ENCODE measurements at places on chromosomes 3 and 15.

- DNase-seq, result no peak
Measured at GRCh38 chr3:23356169-23356568, 153.0 kb downstream of the UBE2E2 start.

GRCh38 chr3:79983118-79983517 is 215.3 kb upstream of the ROBO1 start:
- DNase-seq, result no peak

DNA sequence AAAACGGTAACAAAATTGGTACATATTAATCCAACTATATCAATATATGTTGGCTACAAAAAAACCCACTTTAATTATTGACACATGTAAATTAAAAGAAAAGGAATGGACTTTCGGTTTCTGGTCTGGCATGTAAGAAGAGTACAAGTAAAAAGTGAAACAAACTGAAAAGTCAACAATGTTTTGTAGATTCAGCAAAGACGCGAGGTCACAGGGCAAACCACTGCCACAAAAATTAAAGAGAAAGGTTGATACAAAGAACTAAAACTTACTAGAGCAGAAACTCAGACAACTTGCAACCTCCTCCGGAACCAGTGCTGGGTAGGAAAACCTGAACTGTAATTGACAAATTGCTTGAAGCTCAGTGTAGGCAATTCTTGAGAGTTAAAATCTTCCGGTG is 110.6 kb upstream of the ARPP21 start:
- DNase-seq, result no peak

GRCh38 chr3:152737021-152737908 is 97.7 kb upstream of the P2RY1 start:
- DNase-seq, result no peak

DNA sequence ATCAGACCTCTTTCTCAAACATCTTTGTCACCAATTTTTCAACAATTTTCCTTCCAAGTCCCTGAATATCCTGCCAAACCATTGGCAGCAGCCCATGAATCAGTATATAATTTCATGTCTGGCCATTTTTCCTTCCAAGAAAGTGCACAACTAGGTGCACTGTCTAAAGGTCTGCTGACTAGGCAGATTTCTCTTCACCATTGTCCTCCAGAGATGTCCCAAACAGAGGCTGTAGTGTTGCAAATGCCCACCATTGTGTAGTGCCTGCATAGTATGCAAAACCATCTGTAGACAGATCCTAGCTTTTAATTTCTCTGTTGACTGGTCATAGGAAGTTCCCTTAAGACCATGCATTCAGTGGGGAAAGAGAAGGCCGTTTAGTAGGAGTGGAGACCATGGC is 25.0 kb upstream of the GOLGA6L2 start:
- DNase-seq, result no peak

DNA sequence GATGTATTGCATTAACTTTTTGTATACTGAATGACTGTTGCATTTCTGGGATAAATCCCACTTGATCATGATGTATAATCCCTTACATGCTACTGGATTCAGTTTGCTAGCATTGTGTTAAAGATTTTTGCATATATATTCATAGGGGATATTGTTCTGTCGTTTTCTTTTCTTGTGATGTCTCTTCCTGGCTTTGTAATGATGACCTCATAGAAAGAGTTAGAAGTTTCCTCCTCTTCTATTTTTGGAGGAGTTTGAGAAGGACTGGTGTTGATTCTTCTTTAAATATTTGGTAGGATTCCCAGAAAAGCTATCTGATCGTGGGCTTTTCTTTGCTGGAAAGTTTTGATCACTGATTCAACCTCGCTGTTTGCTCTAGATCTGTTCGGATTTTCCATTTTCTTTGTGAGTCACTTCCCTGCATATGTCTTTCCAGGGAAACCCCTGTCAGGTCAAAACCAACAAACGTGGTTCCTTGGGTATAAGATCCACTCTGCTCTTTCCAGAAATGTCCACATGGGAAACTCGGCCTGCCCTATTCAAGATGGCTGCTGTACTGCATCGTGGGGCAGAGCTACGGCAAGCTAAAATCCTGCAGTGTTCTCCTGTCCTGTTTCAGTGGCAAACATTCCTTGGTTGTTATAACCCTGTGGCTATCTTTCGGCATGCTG is 120.4 kb downstream of the GABRG3 start:
- no peak for DNase-seq

- DNase-seq, result no peak
Measured at GRCh38 chr3:58215317-58216025, 4.7 kb upstream of the DNASE1L3 start.

DNA sequence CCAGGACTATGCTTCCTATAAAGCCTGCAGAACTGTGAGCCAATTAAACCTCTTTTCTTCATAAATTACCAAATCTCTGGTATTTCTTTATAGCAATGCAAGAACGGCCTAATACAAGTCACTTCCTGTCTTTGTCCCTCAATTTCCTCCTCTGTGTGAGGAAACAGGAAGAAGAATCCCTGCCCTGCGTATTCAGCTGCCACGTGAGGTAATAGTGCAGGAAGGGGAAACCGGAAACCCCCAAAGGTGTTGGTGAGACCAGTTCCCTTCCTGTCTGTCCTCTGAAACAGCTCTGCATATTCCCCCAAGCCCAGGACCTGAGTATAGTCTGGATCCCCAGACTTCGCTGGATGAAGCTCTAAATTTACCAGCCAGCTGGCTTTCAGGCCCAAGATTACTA is 18.1 kb upstream of the PTPN23 start:
- no peak for DNase-seq

GRCh38 chr15:85116925-85117646 is 135.4 kb downstream of the PDE8A start:
- no peak for DNase-seq

DNA sequence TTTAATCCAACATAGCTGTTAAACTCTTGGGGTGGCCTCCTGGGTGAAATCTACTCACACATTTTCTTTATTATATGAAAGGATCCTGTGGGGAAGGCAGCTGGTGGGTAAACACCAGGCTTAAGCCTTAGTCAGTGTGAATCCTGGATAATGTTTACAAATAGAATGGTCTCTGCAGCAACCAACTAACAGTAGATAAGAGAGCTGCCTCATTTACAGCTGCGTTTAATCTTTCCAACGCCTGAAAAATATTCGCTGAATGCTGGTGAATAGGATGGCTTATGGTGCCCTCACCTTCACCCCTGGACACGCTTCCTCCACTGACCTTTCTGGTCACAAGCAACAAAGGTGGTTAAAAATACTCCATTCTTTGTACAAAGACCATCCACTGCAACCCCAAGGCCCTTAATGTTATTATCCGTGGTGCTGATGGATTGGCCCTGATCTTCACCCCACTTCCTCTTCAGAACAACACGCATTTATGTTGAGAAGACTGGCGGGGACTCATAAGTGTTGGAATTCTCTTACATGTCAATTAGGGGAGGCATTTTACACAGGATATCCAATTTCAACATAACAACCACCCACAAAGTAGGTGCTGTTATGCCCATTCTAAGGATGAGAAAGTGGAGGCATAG is 120.0 kb upstream of the FRMD4B start:
- no peak for DNase-seq

- no peak for DNase-seq
Measured at GRCh38 chr3:54746722-54747121, 181.1 kb downstream of the LRTM1 start.

DNA sequence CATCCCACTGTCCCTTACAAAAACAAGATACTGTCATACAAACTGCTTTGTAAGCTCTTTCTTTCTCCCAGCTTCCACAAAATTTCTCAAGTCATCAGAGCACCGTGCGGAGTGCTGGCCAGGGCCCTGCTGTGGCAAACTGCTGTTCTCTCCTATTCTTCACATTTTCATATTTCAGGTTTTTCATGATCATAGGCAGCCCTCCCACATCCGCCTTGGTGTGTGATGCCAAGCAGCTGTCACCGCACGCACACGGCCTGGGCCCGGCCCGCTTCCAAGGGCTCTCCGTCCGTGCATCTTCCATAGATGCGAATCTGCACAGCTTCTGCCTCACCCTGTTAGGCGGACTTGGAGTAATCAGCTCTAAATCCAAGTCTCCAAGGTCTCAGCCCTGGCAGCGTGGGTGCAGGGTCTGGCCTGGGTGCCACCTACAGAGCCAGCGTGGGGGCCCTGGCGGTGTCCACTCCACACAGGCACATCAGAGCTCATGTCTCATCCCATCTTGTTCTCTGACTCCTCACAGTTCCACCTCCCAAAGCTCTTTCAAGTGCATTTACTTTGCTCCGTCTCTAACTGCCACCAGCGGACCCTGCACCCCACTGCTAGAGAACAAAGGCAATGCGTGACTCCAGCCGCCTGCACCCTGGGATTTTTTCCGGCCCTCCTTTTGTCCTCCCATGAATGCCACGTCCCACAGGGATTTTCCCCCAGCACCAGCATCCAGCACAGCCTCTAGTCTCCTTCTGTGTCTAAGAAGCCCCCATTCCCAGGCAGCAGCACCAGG is 27.2 kb downstream of the CYFIP1 start:
- no peak for DNase-seq

DNA sequence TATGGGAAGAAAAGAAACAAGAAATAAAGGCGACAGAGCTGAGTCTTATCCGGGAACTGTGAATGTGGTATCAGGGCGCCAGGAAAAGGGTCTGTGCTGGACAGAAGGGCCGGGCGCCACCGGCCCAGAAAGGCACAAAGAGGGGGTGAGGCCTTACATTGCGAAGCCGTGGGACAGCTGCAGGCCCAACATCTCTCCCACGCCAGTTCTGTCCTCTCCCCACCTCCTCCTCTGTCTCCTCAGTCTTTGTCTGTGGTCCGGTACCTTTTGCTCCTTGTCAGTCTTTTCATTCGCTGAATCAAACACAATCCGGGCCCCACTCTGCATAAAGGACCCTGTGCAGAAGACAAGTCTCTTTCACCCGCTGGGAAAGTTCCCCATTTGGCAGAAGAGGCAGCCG is 81.8 kb downstream of the LRIG1 start:
- DNase-seq, result no peak

GRCh38 chr3:126245811-126246727 is 65.7 kb upstream of the ALDH1L1 start:
- no peak for DNase-seq

DNA sequence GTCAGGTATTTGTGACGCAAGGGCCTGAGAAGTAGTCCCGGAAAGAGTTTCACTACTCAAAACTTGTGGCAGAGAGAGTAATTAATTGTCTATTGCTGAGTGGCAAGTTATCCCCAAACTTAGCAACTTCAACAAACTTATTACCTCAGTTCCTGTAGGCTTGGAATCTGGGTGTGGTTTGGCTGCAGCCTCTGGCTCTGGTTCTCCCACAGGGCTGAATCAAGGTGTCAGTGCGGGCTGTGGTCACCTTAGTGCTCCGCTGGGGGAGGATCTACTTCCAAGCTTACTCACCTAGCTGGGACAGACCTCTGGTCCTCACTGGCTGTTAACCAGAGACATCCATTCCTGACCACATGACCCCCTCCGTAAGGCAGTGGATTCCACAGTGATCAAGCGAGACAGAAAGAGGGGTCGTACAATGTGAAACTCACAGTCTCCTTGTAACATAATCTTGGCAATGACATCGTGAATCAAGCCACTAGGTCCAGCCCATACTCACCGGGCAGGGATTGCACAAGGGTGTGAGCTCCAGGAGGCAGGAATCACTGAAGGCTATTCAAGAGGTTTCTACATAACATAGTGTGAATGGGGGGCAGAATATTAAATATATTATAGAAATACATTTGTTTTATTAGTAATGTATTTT is 138.3 kb downstream of the RYR3 start:
- DNase-seq, result no peak

GRCh38 chr15:49152552-49153312 is 2.7 kb downstream of the COPS2 start:
- DNase-seq, result no peak

DNA sequence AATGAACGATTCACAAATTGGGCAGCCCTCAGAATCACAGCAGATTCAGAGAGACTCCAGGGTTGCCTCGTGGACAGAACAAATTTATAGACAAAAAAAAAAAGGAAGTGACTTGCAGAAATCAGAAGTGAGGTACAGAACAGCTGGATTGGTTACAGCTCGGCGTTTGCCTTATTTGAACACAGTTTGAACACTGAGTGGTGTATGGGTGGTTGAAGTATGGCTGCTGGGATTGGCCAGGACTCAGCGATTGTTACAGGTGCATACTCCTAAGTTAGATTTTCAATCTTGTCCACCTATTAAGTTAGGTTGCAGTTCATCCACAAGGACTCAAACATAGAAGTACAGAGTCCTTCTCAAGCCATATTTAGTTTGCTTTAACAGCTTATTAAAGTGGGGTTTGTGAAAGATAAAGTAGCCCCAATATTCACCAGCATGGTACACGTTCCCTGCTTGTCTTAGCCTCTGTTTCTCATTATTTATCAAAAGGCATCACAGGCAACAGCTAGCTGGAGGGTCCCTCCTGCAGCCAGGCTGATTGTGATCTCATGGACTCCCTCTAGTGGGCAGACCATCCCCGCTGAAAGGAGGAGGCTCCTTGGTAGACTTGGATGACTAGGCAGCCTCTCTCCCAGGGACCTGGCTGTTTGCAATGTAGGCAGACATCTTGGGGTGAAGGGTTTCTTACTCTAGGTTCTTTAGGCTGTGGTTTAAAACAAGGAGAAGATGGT is 17.6 kb upstream of the ALDH1L1 start:
- DNase-seq, result peak; percentile 3

All from T-helper 1 cell (primary cell).